COLO829 (cell line): ENCODE measurements at places on chromosomes 2 and 18.

DNA sequence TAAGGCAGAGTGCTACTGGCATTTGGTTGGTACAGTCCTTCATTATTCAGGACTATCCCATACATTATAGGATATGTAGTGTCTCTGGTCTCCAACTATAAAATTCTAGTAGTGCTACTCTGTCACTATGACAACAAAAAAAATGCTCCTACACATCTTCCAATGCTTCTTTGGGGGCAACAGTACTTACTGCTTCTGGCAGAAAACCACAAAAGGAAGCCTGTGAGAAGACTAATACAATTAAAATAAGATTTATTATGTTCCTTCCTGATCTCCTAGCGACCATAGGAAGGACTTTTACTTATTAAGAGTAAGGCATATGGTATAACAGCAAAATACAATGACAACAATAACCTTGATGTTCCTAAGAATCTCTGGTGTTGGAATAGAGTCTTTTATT lies 48.4 kb upstream of the CPO start:
- DNase-seq, result no peak

DNA sequence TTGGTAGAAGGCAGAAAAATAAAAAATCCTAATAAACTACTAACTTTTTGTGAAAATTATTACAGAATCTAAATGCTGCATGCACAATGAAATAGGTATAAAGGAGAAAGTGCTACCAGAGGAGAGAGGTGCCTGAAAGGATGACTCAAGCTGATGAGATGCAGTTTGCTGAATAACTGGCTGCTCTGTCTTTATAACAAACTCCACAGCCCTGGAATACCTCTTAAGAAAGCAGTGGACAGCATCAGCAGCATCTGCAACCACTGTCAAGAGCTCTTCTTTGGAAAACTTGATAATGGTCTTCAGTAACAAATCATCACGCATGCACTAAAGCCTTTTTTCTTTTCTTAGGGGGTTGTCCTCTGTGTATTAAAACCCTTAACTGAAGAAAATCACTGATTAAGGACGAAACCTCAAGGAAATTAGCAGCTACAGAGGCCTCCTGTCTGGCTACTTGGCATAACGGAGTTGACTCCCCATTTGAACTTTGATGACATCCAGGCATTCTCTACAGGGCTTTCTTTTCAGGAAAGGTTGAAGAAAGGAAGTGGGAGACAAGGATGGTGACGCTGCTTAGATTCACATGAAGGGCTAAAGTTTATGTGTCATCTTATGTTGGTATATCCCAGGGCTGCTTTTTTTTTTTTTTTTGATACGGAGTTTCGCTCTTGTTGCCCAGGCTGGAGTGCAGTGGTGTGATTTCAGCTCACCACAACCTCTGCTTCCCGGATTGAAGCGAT lies 28.8 kb downstream of the WDFY1 start:
- no peak for DNase-seq

DNA sequence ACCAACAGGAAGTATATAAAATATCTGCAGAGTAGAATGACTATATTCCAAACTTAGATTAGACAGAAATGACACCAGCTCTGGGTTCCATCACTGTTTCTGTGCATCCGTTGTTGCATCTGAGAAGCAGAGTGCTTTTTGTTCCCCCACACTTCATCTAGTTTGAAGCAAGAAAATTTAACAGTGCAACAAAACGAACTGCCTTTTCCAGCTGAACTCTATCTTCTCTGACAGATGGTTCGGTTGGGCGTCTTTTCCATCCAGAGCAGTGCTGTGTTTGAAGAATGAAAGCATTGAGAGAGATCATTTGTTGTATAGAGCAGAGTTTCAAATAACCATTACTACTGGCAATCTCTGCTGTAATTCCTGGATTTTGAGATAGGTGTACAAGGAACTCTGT lies 757.5 kb downstream of the DPP10 start:
- DNase-seq, result no peak

GRCh38 chr2:106012001-106012590 lies 182.0 kb downstream of the UXS1 start:
- no peak for DNase-seq

DNA sequence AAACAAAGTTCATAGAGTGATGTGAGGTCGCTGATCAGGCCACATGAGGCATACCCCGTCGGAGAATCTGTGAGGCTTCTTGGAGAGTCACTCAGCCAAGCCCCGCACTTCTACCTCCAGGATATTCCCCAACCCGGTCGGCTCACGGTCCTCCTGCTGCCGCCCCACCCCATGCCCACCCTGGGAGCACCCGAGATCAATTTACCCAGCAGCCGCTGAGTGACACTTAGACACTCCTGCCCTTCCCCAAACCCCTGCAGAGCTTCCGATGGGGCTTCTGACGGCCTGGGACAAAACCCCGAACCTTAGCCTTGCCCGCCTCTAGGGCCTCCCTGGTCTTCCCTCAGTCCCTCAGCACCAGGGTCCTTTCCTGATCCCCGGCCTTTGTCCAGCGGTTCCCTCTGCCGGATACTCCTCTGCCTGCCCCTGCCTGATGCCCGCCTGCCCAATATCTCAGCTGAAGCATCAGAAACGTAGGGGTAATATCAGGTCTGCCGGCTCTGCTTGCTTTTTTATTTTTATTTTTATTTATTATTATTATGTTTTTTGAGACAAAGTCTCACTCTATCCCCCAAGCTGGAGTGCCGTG lies 18.9 kb upstream of the OTOS start:
- no peak for DNase-seq

DNA sequence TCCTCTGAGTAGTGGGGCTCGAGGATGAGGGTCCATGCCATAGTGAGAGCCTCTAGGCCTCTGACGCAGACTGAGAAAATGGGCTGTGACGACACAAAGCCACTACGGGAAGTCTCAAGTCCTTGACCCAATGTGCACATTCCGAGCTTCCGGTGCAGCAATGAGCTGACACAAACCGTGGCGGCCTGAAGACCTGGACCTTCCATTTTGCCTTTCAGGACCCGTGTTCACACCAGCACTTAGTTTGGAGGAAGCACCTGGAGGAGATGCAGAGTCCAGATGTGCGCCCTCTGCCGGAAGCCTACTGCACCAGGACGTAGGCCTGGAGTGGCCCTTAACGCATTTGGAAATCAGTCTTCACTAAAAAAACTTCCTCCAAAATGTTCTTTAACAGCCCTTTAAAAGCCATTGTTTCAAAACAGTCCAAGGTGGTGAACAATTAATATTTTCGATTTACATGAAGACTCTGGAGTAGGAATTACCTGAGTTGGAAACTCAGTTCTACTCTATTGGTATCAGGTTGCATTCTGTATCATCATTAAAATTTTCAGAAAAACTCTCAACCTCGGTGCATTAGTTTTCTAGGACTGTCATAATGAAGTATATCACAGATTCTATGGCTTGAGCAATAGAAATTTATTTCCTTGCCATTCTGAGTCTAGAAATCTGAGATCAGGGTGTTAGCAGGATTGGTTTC lies 33.9 kb downstream of the BMP10 start:
- DNase-seq, result no peak

GRCh38 chr2:6224267-6224666 lies 532.1 kb downstream of the SOX11 start:
- no peak for DNase-seq
